Hepatocyte (in vitro differentiated cells): ENCODE measurements at places on chromosomes 2 and 18. TPM values are rescaled to one million over a fixed set of nuclear protein-coding genes. Genes with fewer than 3 reads are reported as not detected.

- H3K27ac ChIP-seq, result no peak overlapping the region
- no peak overlapping the region for H3K4me3 ChIP-seq
- H3K36me3 ChIP-seq, result no peaks in the 10 kb centered on the region
- H3K27me3 ChIP-seq, result no peaks in the 10 kb centered on the region
Observed at GRCh38 chr2:181239201-181239799, 217.9 kb upstream of the ITGA4 start.

The CCDC68 gene
- total RNA-seq, result 11.6 and 13.0 TPM in 2 replicates

- no peaks in the 10 kb centered on the region for H3K36me3 ChIP-seq
- no peak overlapping the region for H3K4me3 ChIP-seq
Observed at GRCh38 chr18:49237031-49237430, 223.4 kb downstream of the DYM start.

The FAM210A gene
- 20.6 and 25.0 TPM in 2 replicates for total RNA-seq

GRCh38 chr2:30675758-30676157 lies 131.5 kb downstream of the CAPN13 start:
- H3K36me3 ChIP-seq, result no peaks in the 10 kb centered on the region
- no peak for DNase-seq
- no peak overlapping the region for H3K4me3 ChIP-seq

GRCh38 chr2:80530442-80531064 lies 226.0 kb upstream of the LRRTM1 start:
- H3K27me3 ChIP-seq, result no peaks in the 10 kb centered on the region
- H3K36me3 ChIP-seq, result no peaks in the 10 kb centered on the region
- H3K4me1 ChIP-seq, result no peaks in the 10 kb centered on the region
- no peak for DNase-seq
- H3K4me3 ChIP-seq, result no peak overlapping the region

- no peaks in the 10 kb centered on the region for H3K36me3 ChIP-seq
- no peaks in the 10 kb centered on the region for H3K27me3 ChIP-seq
- peak; percentile 41 for DNase-seq
- H3K4me3 ChIP-seq, result no peak overlapping the region
Observed at GRCh38 chr2:101113441-101114267, 37.5 kb downstream of the TBC1D8 start.

The AOX1 gene
- 7.4 and 7.7 TPM in 2 replicates for total RNA-seq

DNA sequence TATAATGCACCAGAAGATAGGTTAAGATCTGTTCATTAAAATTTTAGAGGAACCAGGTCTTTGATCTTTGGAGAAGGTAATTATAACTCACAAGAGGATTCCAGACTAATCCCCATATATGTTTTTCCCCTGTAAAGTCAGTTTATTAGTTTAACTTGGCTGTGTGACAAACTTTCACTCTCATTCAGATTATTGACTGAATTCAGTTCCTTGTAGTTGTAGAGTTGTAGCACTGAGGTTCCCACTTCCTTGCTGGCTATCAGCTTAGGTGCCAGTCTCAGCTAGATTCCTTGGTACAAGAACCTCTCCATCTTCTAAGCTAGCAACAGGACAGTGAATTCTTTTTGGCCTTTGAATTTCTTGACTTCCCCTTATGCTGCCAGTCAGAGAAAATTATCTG lies 19.1 kb downstream of the REG1A start:
- H3K4me3 ChIP-seq, result no peak overlapping the region
- no peak for DNase-seq
- H3K36me3 ChIP-seq, result no peaks in the 10 kb centered on the region
- H3K27me3 ChIP-seq, result no peaks in the 10 kb centered on the region
- H3K4me1 ChIP-seq, result no peaks in the 10 kb centered on the region
- H3K27ac ChIP-seq, result no peak overlapping the region

DNA sequence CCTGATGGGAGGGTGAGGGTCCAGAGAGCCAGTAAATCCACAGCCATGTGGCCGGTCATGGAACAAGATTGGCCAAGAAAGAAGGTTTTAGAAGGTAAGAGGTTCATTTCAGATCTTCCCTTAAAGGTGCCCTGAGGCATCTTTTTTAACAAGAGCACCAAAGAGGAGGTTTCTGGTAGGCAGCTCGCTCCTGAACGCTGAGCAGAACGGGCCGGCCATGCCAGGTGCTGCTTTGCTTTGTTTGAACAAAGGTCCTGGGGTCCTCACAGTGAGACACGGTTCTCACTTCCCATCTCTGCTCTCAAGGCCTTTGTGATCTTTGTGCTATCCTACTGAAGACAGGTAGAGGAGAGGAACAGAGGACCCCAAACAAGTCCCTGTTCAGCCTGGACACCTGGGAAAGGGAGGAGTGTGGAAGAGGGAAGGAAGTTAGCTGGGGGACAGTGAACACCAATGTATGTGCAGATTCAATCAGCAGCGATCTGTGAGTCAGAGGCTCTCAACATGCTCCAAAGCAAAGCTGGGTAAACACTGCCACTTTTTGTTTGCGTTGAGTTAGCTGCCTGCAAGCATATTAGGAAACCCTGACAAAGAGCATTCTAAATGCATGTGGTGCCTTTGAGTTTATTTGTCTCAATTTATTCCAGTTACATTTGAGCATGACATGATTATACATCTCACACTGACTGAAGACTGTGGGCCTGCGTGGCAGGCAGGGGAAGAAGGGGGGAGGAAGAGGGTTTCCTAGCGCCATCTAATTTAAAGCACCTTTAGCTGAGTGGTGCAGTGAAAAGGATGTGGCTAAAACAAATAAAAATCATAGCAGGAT lies 102.4 kb downstream of the ASB1 start:
- peak overlapping the region; percentile 81 for H3K27ac ChIP-seq
- H3K4me3 ChIP-seq, result no peak overlapping the region
- DNase-seq, result peak; percentile 76
- no peaks in the 10 kb centered on the region for H3K27me3 ChIP-seq
- H3K36me3 ChIP-seq, result no peaks in the 10 kb centered on the region

- H3K36me3 ChIP-seq, result no peaks in the 10 kb centered on the region
- no peak overlapping the region for H3K4me3 ChIP-seq
- no peak overlapping the region for H3K27ac ChIP-seq
Observed at GRCh38 chr2:3527886-3528785, 8.8 kb upstream of the ADI1 start.

The AGXT gene
- 69.6 and 90.8 TPM in 2 replicates for total RNA-seq

The EFHD1 gene
- 3.0 and 4.2 TPM in 2 replicates for total RNA-seq

The MSTN gene
- 0.04 and 0.17 TPM in 2 replicates for total RNA-seq

- DNase-seq, result no peak
- no peaks in the 10 kb centered on the region for H3K4me1 ChIP-seq
- peaks cover 1% of the 10 kb centered on the region for H3K36me3 ChIP-seq
- no peak overlapping the region for H3K4me3 ChIP-seq
- no peak overlapping the region for H3K27ac ChIP-seq
Observed at GRCh38 chr2:232030229-232030628, 68.7 kb downstream of the DIS3L2 start.

The C2orf15 gene
- total RNA-seq, result 5.9 and 10.0 TPM in 2 replicates

- no peaks in the 10 kb centered on the region for H3K4me1 ChIP-seq
- no peak overlapping the region for H3K4me3 ChIP-seq
- no peak overlapping the region for H3K27ac ChIP-seq
Observed at GRCh38 chr2:102801858-102802699, 40.2 kb downstream of the TMEM182 start.

DNA sequence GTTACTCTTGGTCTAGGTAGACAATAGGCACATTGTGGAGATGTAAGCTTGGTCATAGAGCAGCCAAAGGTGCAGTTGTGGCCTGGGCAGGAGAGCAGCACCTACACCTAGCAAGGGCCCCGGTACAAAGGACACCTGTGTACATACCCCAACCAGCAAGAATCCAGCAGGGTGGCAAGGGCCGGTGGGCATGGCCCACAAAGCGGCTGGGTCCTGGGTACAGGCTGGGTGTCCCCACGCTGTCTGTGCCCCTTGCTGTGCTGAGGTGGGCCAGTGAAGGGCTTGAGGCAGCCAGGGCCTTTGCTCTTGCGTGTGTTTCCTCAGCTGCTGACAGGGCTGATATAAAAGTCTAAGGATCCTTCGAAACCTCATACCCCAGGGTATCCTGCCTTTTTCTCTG lies 501.8 kb downstream of the EIPR1 start:
- DNase-seq, result no peak
- no peaks in the 10 kb centered on the region for H3K36me3 ChIP-seq
- H3K4me3 ChIP-seq, result no peak overlapping the region
- no peaks in the 10 kb centered on the region for H3K27me3 ChIP-seq
- peaks cover 7% of the 10 kb centered on the region for H3K4me1 ChIP-seq

GRCh38 chr2:210198326-210198725 lies 26.9 kb downstream of the ACADL start:
- no peaks in the 10 kb centered on the region for H3K36me3 ChIP-seq
- H3K27me3 ChIP-seq, result no peaks in the 10 kb centered on the region
- no peak overlapping the region for H3K27ac ChIP-seq

GRCh38 chr2:46978723-46979122 lies 63.1 kb upstream of the MCFD2 start:
- H3K27ac ChIP-seq, result no peak overlapping the region
- no peaks in the 10 kb centered on the region for H3K36me3 ChIP-seq
- DNase-seq, result no peak
- no peaks in the 10 kb centered on the region for H3K27me3 ChIP-seq
- H3K4me1 ChIP-seq, result no peaks in the 10 kb centered on the region
- H3K4me3 ChIP-seq, result no peak overlapping the region

DNA sequence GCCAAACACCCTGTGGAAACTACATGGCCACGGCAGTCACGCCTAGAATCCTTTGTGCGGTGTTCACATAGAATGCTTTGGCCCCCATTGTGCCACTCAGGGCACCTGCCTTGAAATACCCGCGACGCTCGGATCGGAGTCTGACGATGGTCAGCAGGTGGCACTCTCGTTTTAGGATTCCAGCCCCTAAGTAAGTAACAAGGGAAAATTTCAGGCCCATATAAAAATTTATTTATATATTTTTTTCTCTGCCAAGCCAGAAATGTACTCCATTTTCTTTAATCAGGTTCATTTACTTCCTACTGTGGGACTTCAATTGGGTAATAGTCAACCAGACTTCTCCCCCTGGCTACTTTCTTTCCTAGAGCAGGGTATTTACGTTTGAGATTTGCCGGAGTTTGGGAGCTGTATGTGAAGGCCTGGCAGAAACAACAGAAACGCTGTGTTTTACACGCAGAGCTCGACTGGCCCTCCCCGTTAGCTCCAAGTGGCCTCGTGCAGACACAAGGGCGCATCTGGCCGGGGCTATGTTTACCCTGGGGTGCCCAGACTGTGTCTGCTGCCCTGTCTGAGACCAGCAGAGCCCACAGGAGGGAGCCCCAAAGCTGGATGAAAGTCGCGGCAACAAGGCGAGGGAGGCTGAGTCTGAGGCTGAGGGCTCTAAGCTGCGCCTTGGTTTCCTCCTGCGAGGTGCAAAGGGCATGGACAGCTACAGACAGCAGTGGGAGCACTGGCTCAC lies 41.6 kb downstream of the LRRC30 start:
- no peaks in the 10 kb centered on the region for H3K36me3 ChIP-seq
- peak overlapping the region; percentile 51 for H3K27ac ChIP-seq
- no peak overlapping the region for H3K4me3 ChIP-seq
- peak; percentile 84 for DNase-seq
- no peaks in the 10 kb centered on the region for H3K4me1 ChIP-seq

The BMP10 gene
- total RNA-seq, result 0.12 and 0.27 TPM in 2 replicates

The THAP4 gene
- 33.5 and 43.2 TPM in 2 replicates for total RNA-seq

GRCh38 chr2:133655610-133656009 lies 87.3 kb upstream of the NCKAP5 start:
- DNase-seq, result no peak
- H3K27ac ChIP-seq, result no peak overlapping the region
- H3K4me1 ChIP-seq, result no peaks in the 10 kb centered on the region
- H3K27me3 ChIP-seq, result peaks cover 5% of the 10 kb centered on the region
- H3K4me3 ChIP-seq, result no peak overlapping the region

DNA sequence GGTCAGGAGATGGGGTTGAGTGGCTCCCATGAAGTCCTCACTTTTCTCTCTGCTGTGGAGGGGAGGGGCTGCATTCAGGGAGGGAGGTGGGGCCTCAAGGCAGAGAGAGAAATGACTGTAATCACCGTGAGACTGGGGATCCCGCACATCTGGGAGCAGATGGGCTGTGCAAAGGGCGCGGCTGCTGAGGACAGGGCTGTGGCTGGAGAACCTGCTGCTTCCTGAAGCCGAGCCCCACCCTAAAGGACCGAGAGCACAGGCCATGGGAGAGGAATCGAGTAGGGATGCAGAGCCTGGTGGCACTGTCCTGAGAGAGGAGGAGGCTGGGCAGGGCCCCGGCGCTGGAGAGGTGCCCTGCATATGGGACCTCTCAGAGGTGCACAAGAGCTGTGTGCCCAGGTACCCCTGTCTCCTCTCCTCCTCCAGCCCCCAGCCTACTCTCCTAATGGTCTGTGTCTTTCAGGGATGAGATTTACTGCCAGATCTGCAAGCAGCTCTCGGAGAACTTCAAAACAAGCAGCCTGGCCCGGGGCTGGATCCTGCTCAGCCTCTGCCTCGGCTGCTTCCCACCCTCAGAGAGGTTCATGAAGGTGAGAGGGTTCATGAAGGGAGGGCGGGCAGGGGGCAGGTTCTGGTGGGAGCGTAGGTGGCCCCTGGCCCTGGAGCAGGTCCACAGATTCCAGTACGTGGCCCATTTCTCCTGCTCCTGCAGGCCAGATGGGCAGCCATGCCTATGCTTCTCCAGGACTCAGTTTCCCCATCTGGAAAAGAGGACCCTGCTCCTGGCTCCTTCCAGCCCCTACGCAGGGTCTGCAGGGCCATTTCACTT lies 25.9 kb upstream of the GPR17 start:
- DNase-seq, result peak; percentile 3
- no peaks in the 10 kb centered on the region for H3K36me3 ChIP-seq
- H3K27me3 ChIP-seq, result no peaks in the 10 kb centered on the region
- H3K4me1 ChIP-seq, result no peaks in the 10 kb centered on the region
- H3K4me3 ChIP-seq, result no peak overlapping the region

GRCh38 chr2:48694149-48694548 lies 61.4 kb downstream of the LHCGR start:
- no peak overlapping the region for H3K4me3 ChIP-seq
- no peak for DNase-seq
- H3K27me3 ChIP-seq, result no peaks in the 10 kb centered on the region
- H3K27ac ChIP-seq, result no peak overlapping the region

The GCC2 gene
- total RNA-seq, result 39.4 and 44.6 TPM in 2 replicates

DNA sequence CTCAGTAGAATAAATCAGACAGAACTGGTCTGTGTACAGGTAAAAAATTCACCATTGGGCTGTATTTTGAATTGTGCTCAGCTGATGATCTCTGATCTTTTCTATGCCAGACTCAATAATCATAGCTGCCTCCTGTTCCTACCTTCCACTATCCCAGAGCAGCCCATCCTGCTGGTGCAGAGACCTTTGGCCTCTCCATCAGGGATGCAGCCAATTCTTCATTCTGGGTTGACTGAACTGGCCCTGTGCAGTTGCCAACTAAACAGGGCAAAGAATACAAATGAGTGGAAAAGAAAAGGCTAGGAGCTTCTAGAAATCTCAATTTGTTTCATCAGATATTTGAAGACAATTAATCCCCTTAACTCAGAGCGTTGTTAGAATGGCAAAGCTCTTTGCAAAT lies 1781.3 kb upstream of the CELF4 start:
- no peak for DNase-seq
- no peak overlapping the region for H3K4me3 ChIP-seq
- no peaks in the 10 kb centered on the region for H3K27me3 ChIP-seq
- H3K36me3 ChIP-seq, result no peaks in the 10 kb centered on the region
- H3K27ac ChIP-seq, result no peak overlapping the region
- H3K4me1 ChIP-seq, result peaks cover 12% of the 10 kb centered on the region

- H3K4me3 ChIP-seq, result no peak overlapping the region
- H3K27ac ChIP-seq, result no peak overlapping the region
- no peak for DNase-seq
- peaks cover 6% of the 10 kb centered on the region for H3K4me1 ChIP-seq
- no peaks in the 10 kb centered on the region for H3K27me3 ChIP-seq
Observed at GRCh38 chr18:48735080-48735676, 196.3 kb downstream of the CTIF start.

- DNase-seq, result no peak
- no peaks in the 10 kb centered on the region for H3K27me3 ChIP-seq
- H3K4me3 ChIP-seq, result no peak overlapping the region
- peak overlapping the region; percentile 63 for H3K27ac ChIP-seq
- H3K4me1 ChIP-seq, result no peaks in the 10 kb centered on the region
Observed at GRCh38 chr2:36741188-36741837, 44.8 kb downstream of the VIT start.
